ENCODE measurements at places on chromosomes 11 and 22.

GRCh38 chr22:20636075-20636812 is 128.8 kb downstream of the MED15 start:
- DNase-seq = no peak

DNA sequence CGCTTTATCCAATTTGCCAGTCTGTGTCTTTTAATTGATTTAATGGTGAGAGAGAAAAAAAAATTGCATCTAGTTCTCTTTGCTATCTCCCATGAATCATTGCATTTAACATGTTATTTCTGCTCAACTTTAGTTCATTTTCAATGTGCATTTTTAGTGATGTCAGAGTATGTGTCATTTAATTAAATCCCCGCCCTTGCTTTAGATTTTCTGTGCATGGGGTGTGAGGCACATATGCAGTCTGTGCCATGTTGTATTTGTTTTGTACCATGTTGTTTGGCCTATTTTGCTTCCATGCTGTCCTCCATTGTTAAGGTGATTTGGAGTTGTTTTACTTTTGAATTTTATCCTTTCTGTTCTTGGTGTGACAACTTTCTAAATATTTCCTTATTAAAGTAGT is 8.3 kb upstream of the NCR3LG1 start:
- DNase-seq = no peak

DNA sequence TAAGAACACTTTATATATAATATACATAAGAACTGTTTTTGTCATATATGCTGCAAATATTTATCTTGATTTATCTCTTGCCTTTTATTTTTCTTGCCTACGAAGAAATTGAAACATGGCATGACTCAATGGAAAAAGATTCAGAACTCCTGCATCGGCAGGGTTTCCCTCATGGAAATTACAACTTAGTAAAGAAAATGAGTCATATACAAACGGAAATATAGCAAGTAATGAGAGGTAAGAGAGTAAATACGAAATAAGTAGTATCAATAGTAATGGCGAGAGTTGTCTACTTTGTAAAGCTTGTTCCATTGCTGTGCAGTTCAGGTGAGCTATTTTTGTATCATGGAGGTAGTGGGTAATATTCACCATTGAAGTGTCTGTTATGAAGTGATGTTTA is 350.4 kb downstream of the DDX10 start:
- no peak for DNase-seq

DNA sequence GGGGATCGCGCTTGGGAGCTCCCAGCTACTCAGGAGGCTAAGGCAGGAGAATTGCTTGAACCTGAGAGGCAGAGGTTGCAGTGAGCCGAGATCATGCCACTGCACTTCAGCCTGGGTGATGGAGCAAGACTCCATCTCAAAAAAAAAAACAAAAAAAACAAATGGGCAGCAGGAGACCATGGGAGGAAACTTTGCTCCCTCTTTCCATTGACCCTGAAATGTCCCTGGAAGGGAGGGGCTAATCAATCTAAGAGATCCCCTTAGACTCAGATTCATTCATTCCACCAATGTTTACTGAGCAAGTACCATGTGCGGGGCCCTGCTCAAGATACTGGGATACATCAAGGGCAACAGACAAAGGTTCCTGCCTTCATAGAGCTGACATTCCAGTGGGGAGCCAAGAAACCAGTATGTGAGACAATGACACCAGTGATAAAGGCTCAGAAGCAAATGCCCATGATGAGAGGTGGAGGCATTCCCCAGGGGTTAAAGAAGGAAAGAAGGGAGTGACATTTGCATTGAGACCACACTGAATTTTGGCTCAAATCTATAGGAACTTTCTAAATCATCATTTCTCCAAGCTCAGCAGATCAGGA is 37.7 kb upstream of the TFIP11 start:
- DNase-seq = no peak

DNA sequence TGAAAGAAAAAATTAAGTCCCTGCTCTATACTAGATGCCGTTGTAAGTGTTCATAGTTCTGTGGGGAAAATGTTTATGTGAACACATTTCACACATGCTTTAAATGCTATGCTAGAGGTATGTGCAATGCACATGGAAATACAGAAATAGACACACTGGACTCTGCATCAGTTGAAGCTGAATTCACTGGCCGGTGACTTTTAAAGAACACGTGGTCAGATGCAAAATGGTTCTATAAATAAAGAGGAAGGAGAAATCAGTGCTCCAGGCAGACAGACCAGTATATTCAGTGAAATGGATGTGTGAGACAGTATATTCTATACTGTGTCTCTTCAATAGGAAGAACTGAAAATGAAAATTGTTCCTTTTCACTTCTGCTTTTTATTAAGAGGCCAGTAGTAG is 29.9 kb downstream of the TRPC6 start:
- DNase-seq = no peak

- peak; percentile 17 for DNase-seq
These were observed 11.5 kb downstream of the STX3 start for GRCh38 chr11:59766542-59767224.

DNA sequence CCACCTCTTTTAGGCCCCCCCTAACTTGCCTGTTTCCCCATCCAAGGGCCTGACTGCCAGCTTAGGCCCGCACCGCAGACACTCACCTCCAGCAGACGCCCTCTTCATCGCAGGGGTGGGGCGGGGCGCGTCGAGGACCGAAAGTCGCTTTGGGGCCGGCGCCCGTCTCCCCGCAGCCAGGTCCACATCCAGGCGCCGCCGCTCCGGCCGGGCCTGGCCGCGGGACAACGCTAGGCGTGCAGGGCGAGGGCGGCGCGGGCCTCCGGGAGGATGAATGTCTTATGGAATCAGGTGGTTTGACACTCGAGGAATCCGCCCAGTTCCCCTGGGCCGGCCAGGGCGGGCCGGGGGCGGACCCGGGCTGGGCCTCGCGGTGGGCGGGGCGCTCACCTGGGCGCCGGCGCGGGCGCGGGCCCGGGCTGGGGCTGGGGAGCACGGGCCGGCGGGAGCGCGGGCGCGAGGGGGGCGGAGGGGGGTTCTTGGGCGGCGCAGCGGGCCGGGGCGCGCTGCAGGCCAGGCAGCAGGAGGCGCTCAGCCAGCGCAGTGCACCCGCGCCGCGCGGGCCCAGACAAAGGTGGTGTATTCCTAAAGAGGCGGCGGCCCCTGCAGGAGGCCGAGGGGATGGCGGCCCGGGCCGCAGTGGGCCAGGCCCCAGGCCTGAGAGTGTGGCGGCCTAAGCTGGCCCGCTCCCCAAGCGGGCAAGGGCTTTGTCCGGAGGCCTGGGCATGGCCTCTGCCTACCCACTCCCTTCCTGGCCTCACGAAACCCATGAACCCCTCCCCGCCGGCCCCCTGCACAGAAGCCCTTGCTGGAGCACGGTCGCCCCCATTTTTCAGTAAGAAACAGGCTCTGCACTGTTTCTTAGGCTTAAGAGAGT is 177.6 kb downstream of the IGLL1 start:
- DNase-seq = peak; percentile 44

DNA sequence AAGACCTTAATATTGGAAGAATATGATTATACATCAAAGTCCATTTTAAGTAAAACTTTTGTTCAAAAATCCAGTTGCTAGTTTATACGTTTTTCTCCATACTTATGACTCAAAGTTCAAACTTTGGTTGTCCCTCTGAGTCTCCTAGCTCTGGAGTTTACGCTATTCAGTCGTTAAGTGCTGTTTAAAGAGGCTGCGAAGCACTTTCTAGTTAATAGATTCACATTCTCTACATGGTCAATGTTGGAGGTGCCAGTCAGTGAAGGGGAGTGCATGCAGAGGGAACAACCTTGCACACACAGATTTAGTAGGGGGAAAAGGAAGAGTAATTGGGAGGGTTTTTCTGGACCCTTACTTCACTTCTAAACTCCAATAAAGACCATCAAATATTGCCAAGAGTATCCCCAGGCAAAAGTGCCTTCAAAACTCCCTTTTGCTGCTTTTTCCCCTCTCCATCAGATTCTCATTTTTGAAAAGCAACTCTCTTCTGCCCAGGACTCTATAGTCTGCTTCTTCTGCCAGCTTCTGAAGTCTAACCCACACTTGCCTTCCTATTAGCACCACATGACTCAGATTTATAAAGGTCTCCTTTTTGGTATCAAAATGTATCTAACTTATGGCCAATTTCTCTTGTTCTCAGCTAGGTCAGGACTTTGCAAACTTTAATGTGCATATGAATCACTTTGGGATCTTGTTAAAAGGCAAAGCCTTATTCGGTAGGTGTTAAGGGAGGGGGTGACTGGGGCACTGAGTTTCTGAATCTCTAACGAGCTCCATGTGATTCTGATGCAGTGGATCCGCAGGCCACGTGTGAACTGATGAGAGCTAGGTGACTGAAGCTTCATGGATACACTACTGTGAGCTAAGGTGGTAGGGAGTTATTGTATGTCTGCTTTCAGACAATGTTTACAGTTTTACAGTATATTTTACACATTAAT is 96.2 kb upstream of the MTMR2 start:
- no peak for DNase-seq

GRCh38 chr11:66042996-66043906 is 5.7 kb downstream of the GAL3ST3 start:
- no peak for DNase-seq

- no peak for DNase-seq
These were observed 20.3 kb downstream of the FAM118B start for GRCh38 chr11:126231725-126232459.
